COLO829 (cell line): ENCODE measurements at places on chromosomes 2 and 18.

- DNase-seq: no peak
Measured at GRCh38 chr2:150859877-150860276, 372.4 kb upstream of the RND3 start.

GRCh38 chr2:11257964-11258363 lies 86.5 kb downstream of the ROCK2 start:
- no peak for DNase-seq

- no peak for DNase-seq
Measured at GRCh38 chr2:8684878-8685696, 3.2 kb downstream of the ID2 start.

DNA sequence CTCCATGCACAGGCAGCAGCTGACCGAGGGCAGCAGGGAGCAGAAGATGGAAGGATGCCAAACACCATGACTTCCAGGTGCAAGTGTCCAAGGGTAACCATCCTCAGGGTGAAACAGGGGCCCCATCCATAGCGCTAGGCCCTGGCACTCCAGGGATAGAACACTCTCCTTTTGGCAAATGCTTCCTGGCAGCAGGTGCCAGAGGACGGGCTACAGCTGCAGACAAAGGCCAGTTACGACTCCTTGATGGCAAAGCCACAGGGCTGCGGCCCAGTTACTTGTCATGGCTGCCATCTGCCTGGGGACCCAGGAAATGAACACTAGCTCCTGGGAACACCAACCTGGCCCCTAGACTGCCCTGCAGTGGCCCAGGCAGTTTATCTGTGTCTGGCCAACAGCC lies 178.8 kb downstream of the TMEM163 start:
- no peak for DNase-seq

- no peak for DNase-seq
Measured at GRCh38 chr2:178208336-178208735, 14.0 kb downstream of the OSBPL6 start.

GRCh38 chr2:9423922-9424272 lies 443 bp downstream of the CPSF3 start:
- DNase-seq: no peak
